ENCODE measurements at places on chromosomes 16 and 17. TPM values are rescaled to one million over a fixed set of nuclear protein-coding genes. Genes with fewer than 3 reads are reported as not detected.

Gene HEATR9
- polyA plus RNA-seq, result not detected

Gene CCL1
- polyA plus RNA-seq, result not detected

Gene KRTAP4-5
- not detected for polyA plus RNA-seq

Gene RGS9
- polyA plus RNA-seq, result 8.0 TPM

Data from neural cell (in vitro differentiated cells).